ENCODE measurements at places on chromosomes 5 and 9.

GRCh38 chr5:15300141-15300540 lies 199.8 kb upstream of the FBXL7 start:
- DNase-seq: no peak

DNA sequence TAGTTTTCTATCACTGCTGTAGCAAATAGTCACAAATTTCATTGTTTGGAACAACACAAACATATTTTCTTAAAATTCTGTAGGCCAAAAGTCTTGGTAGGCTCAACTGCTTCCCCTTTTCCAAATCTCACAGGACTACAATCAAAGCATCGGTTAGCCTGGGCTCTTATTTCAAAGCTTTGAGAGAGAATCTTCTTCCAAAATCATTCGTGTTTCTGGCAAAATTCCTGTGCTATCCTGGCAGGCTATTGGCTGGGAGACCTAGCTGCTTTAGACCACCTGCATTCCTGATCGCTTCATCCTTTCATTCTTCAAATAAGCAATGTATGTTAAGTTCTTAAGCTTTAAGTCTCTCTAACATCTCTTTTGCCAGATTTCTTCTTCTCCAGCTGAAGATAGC lies 629.8 kb upstream of the CDH18 start:
- no peak for DNase-seq

- DNase-seq: peak; percentile 71
Measured at GRCh38 chr9:36328798-36329411, 70.7 kb upstream of the GNE start.

DNA sequence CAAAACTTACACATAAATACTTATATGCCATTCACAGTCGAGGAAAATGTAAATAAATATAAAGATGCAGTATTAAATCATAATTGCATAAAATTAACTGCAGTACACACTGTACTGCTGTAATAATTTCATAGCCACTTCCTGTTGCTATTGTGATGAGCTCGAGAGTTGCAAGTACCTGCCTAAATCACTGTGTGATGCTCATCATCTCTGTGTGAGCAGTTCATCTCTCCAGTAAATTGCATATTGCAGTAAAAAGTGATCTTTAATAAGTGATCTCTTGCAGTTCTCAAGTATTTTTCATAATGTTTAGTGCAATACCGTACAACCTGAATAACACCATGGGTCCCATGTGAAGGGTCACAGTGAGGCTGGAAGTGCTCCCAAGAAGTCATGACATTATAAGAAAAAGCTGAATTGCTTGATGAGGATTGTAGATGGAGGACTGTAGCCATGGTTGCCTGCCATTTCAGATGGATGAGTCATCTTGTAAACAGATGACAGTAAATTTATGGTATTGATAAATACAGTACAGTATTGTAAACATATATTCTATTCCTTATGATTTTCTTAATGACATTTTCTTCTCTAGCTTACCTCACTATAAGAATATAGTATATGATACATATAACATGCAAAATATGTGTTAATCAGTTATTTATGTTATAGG lies 34.9 kb downstream of the SYK start:
- no peak for DNase-seq

- no peak for DNase-seq
Measured at GRCh38 chr9:117718085-117718484, 13.9 kb downstream of the TLR4 start.

DNA sequence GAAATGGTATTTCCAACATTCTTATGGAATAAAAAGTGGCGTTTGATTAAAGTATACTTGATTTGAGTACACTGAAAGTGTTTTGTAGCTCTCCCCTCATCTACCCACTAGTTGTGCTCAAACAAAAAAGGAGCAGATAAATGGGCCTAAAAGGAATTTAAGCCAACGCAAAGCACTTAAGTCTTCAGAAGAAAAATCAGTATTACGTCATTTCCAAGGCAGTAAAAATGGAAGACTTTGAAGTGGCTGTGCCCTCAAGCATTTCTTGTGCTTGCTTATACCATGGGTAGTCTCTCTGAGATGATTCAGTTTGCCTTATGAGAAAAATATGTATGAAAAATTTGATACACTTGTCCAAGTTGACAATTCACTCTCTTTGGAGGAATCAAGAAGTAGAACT lies 279.9 kb upstream of the CD180 start:
- DNase-seq: no peak

GRCh38 chr5:54693936-54694657 lies 176.5 kb downstream of the SNX18 start:
- no peak for DNase-seq

GRCh38 chr5:82885627-82886389 lies 191.4 kb downstream of the TMEM167A start:
- no peak for DNase-seq

Measured in CD4-positive, alpha-beta T cell treated with Interleukin-15 for 4 hours (primary cell).